ENCODE measurements at places on chromosomes 2 and 18.

- H3K27me3 ChIP-seq: peaks cover 71% of the 10 kb centered on the region
- no peak overlapping the region for H3K4me3 ChIP-seq
- no peak for DNase-seq
- no peak overlapping the region for H3K27ac ChIP-seq
- H3K36me3 ChIP-seq: peaks cover 5% of the 10 kb centered on the region
These were observed 4.0 kb downstream of the KLHL29 start for GRCh38 chr2:23388756-23389514.

GRCh38 chr2:26316041-26316440, 29.9 kb upstream of the SELENOI start:
- no peak for DNase-seq
- no peaks in the 10 kb centered on the region for H3K27me3 ChIP-seq
- H3K4me1 ChIP-seq: peaks cover 2% of the 10 kb centered on the region
- no peak overlapping the region for H3K4me3 ChIP-seq

DNA sequence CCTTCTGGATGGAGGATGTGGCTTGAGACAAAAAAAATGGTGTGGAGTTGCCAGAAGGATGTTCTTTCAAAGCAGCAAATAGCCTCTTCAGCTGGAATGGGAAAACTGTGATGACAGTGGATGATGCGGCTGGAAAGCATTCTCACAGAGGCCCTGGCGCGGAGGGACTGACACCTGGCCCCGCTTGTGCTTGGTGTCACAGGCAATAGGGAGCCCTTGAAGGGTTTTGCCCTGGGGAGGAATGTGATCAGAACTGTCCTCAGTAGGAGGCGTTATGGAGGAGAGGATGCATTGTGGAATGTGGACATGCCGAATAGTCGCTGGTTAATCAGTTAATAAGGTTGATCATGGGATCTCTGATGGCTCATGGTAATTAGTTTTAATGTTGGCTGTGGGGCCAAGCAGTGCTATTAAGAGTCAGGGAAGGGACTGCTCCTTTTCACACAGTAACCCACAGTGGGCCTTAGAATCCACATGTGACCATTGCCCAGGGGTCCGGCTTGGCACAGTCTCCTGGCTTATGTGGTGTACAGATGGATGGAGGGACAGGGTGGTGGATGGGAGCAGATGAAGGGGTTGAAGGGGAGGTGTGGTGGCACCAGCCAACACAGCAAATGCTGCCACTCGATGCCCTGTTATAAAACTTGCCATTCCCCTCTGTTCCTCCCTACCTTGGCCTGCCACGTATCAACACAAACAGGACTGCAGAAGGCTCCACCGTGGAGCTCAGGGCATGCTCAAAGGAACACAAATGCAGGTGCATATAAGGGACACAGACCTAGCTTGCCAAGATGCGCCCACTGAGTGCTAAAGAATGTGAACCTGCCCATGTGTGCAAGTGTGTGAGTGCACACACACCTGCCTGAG, 71.7 kb downstream of the CIB4 start:
- DNase-seq: no peak
- H3K4me1 ChIP-seq: peaks cover 4% of the 10 kb centered on the region
- no peak overlapping the region for H3K4me3 ChIP-seq
- peaks cover 4% of the 10 kb centered on the region for H3K36me3 ChIP-seq

DNA sequence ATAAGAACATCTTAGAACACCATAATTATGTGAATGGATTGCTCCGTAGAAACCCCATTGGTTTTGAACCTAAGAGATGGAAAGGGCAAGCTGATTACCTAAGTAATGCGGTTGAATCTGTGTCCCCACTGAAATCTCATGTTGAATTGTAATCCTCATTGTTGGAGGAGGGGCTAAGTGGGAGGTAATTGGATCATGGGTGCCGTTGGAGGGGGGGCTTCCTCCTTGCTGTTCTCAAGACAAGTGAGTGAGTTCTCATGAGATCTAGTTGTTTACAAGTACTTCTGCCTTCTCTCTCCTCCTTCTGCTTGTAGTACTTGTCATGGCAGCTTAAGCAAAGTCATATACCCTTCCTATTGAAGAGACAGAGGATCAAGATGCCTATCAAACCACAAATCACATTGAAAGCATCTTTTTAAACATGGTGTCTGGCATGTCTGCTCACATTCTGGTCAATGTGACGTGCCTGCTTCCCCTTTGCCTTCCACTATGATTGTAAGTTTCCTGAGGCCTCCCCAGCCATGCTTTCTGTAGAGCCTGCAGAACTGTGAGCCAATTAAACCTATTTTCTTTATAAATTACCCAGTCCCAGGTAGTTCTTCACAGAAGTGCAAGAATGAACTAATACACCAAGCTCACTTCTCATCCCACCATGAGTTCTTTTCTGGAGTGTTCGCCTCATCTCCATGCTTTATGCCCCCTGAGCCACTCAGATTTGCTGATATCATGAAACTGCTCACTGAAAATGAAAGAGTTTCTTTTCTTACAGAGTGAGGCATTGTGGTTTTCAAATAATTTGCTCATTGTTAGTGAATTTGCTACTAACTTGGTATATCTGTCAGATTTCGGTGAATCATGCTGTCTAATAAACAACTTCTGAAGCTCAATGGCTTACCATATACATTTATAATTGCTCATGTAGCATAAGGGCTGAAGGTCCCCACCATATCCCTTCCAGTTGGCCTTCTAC, 23.6 kb downstream of the KCNE4 start:
- no peak overlapping the region for H3K4me3 ChIP-seq
- no peak for DNase-seq
- H3K27ac ChIP-seq: no peak overlapping the region
- H3K27me3 ChIP-seq: peaks cover 8% of the 10 kb centered on the region
- no peaks in the 10 kb centered on the region for H3K36me3 ChIP-seq

GRCh38 chr2:79903222-79904000, 390.6 kb downstream of the CTNNA2 start:
- no peak overlapping the region for H3K27ac ChIP-seq
- H3K36me3 ChIP-seq: no peaks in the 10 kb centered on the region
- DNase-seq: no peak
- H3K4me3 ChIP-seq: no peak overlapping the region
- no peaks in the 10 kb centered on the region for H3K4me1 ChIP-seq

- peaks cover 39% of the 10 kb centered on the region for H3K4me1 ChIP-seq
- H3K27me3 ChIP-seq: no peaks in the 10 kb centered on the region
- peak overlapping the region; percentile 59 for H3K4me3 ChIP-seq
- peak overlapping the region; percentile 80 for H3K27ac ChIP-seq
These were observed 61.4 kb downstream of the DYM start for GRCh38 chr18:49399003-49399402.

- H3K4me1 ChIP-seq: peaks cover 8% of the 10 kb centered on the region
- peaks cover 65% of the 10 kb centered on the region for H3K27me3 ChIP-seq
- peaks cover 3% of the 10 kb centered on the region for H3K36me3 ChIP-seq
- DNase-seq: no peak
- H3K4me3 ChIP-seq: peak overlapping the region; percentile 59
These were observed 919 bp upstream of the CYP1B1 start for GRCh38 chr2:38076710-38077430.

DNA sequence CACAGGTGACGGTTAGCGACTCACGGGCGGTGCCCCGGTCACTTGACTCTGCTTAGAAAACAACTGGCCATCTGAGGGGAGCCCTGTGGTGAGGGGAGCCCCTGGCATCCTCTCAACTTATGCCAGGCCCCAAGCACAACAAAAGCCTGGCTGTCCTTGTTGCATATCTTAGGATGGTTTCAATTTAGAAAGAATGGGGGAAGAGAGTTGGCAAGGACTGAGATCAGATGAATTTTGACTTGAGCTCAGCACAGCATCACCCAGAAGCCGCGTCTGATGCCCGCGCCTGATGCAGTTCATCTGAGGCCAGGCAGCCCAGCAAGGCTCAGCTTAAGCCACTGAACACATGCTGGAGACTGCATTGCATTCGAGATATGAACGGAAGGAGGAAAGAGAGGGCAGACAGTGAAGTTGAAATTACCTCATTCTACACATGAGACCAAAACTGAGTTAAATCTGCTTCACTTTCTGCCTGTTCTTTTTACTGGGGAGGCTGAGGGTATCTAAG, 36.8 kb downstream of the MYT1L start:
- H3K27me3 ChIP-seq: peaks cover 12% of the 10 kb centered on the region
- no peak overlapping the region for H3K27ac ChIP-seq
- DNase-seq: no peak
- no peaks in the 10 kb centered on the region for H3K36me3 ChIP-seq
- no peaks in the 10 kb centered on the region for H3K4me1 ChIP-seq

DNA sequence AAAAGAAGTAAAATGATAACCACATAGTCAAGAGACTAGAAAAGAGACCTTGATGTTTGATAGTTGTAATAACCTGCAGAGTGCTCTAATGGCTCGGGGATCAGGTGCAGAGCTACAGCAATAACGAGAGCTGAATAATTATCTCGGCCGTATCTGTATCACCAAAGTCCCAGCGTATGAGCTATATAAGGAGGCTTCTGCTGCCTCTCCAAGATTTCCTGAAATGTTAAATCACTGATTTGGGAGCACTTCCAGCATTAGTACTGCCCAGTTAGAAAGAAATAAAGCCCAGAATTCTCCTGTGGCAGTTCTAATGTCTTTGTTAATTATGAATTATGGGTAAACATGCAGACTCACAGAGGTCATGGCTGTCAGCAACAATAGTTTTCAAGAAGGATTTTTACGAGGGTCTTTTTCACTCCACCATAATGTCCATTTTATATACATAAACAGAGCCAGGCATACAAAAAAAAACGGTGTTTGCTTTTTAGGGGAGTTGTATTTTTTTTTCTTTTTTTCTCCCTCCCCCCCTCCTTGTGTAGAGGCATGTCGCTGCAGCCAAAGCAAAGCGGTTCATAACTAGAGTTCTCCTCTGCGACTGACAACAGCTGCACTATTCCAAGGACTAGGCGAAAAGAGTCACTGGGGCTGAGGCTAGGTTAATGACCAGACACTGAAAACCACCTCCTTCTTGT, 168.3 kb upstream of the VRK2 start:
- no peaks in the 10 kb centered on the region for H3K36me3 ChIP-seq
- no peak overlapping the region for H3K4me3 ChIP-seq
- H3K27ac ChIP-seq: no peak overlapping the region

DNA sequence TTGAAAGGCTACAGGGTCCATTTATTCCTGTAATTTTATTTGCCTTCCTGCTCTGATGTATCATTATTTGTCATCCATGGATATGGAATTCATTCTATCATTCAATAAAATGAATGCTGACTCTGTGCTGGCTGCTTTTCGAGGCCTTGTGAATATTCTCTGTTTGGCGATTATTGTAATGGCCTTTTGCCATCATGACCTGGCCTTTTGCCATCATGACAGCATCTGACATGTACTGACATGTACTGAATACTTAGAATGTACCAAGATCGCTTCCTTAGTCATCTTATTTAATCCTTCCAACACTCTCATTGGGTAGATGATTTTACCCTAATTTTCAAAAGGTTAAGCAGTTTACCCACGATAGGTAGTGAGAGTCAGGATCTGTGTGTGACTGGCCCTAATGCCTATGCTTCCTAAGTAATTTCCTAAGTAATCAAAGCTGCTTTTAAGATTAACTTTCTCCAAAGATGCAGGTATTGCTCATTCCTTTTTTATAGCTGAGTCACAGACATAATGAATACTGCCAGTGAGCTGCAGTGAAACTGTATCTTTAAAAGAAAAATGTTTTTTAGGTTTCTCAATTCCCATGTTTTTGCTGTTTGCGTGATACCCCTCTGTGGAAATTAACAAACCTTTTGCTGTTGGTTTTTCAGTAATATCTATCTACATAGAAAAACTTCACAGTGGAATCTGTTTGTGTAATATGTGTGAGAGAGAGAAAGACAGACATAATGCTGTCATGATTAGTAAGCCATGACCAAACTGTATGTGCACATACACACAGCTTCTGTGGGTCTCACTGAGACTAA, 127.8 kb downstream of the CERS6 start:
- peaks cover 23% of the 10 kb centered on the region for H3K4me1 ChIP-seq
- peak overlapping the region; percentile 15 for H3K4me3 ChIP-seq
- no peaks in the 10 kb centered on the region for H3K36me3 ChIP-seq

GRCh38 chr2:138782383-138782782, 2.2 kb upstream of the NXPH2 start:
- H3K36me3 ChIP-seq: peaks cover 6% of the 10 kb centered on the region
- no peak overlapping the region for H3K27ac ChIP-seq
- H3K27me3 ChIP-seq: peaks cover 55% of the 10 kb centered on the region
- no peak overlapping the region for H3K4me3 ChIP-seq
- H3K4me1 ChIP-seq: peaks cover 12% of the 10 kb centered on the region
- DNase-seq: no peak

GRCh38 chr18:58694720-58695468, 23.6 kb downstream of the MALT1 start:
- H3K27ac ChIP-seq: peak overlapping the region; percentile 80
- H3K4me1 ChIP-seq: peaks cover 56% of the 10 kb centered on the region
- H3K36me3 ChIP-seq: peaks cover 11% of the 10 kb centered on the region
- H3K4me3 ChIP-seq: peak overlapping the region; percentile 53

- no peak overlapping the region for H3K4me3 ChIP-seq
- no peaks in the 10 kb centered on the region for H3K27me3 ChIP-seq
- H3K27ac ChIP-seq: no peak overlapping the region
These were observed 720.4 kb upstream of the GYPC start for GRCh38 chr2:125935559-125935958.

DNA sequence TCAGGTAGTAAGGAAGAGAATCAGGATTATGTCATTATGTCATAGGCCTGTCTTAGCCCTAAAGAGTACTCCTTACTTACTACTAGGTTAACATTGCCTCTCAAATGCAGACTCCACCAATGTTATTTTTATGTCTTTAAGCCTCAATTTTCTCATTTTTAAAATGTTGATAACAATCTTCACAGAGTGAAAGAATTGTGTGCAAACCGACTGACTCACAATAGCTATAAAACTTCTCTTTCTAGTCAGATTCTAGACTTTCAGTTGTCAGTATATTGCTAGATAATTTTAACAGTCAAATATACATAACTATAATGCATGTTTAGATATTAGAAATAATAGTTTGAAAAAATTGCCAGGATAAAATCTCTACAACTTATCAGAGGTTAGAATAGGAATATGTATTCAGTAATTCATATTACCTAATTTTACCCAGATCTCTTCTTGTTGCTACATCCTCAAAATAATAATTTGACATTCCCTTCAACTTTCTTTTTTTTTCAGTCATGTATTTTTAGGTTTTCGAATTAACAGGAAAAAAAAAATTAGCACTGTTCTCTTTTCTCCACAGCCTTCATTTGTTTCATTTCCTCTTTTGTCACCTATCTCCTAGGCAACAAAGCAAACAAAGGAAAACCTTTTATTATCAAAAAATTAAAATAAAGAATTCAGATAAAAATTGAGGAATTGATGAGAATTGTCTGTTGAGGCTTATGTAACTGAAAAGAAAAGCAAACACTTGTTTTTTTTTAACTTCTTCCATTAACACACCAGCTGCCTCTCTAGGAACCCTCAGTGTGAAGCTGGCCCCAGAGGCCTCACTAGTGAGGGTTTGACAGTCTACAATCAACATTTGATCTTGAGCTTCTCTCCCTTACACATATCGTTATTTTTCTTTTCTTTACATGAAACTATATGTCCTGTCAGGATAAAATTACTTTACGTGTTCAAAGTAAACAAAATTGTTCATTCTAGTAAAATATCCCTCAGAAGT, 279.0 kb downstream of the CALCRL start:
- H3K27me3 ChIP-seq: no peaks in the 10 kb centered on the region
- no peak for DNase-seq
- H3K36me3 ChIP-seq: no peaks in the 10 kb centered on the region
- H3K4me3 ChIP-seq: no peak overlapping the region
- H3K27ac ChIP-seq: no peak overlapping the region

GRCh38 chr2:162025121-162025911, 48.7 kb downstream of the DPP4 start:
- peak overlapping the region; percentile 72 for H3K27ac ChIP-seq
- no peaks in the 10 kb centered on the region for H3K27me3 ChIP-seq
- no peak for DNase-seq

Data from T-helper 17 cell (primary cell).